ENCODE measurements at places on chromosomes 6 and 20.

DNA sequence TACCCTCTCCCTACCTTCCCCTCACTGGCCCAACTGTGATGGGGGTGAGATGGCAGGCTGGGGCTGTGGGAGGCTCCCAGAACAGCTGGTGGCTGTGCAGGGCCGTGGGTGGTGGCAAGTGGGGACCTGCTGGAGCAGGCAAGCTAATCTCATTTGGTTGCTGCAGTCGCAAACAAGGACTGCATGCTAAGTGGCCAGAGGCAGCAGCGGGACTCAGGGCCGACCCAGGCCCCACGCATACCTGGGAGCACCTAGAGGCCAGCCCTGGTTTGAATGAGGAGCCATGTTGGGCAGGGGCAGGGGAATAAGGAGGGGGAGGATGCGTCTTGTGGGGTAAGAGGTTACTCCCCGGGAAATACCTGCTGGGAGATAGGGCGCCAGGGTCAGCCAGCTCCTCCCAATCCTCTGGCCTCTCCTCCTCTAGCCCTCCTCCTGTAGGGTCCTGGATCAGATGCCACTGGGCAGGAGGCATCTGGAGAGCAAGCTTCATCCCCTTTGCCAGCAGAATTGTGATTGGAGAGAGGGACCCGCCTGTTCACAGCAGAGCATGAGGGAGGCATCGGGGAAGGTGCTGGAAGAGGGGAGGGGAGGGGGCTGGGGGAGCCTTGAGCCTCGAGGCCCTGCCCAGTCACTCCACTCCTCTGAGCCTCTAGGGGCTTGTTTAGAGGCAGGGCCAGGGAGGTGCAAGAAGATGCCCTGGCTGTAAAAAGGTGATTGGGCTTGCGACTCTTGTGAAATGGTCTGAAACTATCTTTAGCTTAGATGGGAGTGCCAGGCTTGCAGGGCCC is 24.3 kb upstream of the CDH22 start:
- DNase-seq: no peak

GRCh38 chr20:17542481-17542880 is 11.3 kb upstream of the BFSP1 start:
- no peak for DNase-seq

GRCh38 chr20:23637282-23638221 is at the start of gene CST3:
TSS of gene CST3 (minus strand) at chr20:23637955. CDS start at chr20:23637862, 93 bp downstream.
- peak; percentile 95 for DNase-seq

DNA sequence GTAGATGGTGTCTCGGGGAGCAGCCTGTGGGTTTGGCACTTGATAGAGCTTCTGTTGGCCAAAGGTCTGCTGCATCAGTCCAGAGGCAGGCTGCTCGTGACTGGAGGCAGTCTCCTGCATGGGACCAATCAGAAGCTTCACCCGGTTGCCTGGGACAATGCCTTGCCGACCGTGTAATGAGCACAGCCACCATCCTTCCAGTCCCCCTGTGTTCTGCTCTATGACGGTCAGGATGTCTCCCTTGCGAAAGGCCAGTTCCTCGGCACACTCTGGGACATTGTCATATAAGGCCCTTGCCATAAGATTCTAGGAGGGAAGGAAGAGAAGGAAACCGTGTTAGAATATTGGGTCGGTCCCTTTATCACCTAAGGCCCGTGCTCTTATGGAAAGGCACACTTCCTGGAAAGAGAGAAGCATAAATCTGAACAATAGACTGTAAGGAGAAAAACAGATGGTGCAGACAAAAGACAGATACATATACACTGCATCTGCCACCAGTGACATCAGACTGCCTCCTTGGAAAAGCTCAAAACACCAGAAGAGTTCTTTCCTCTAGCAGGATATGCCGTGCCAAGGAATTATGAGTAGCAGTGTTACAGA is 18.9 kb downstream of the NEDD9 start:
- DNase-seq: no peak

GRCh38 chr6:18147160-18147559 is 7.7 kb downstream of the TPMT start:
- DNase-seq: no peak

GRCh38 chr6:43658161-43658560 is 13.3 kb downstream of the RSPH9 start:
- no peak for DNase-seq

GRCh38 chr6:51028276-51028675 is 209.6 kb downstream of the TFAP2B start:
- no peak for DNase-seq

- DNase-seq: no peak
Measured at GRCh38 chr20:11734431-11734830, 183.3 kb upstream of the BTBD3 start.

- DNase-seq: no peak
Measured at GRCh38 chr6:51865176-51865575, 222.2 kb downstream of the PKHD1 start.

DNA sequence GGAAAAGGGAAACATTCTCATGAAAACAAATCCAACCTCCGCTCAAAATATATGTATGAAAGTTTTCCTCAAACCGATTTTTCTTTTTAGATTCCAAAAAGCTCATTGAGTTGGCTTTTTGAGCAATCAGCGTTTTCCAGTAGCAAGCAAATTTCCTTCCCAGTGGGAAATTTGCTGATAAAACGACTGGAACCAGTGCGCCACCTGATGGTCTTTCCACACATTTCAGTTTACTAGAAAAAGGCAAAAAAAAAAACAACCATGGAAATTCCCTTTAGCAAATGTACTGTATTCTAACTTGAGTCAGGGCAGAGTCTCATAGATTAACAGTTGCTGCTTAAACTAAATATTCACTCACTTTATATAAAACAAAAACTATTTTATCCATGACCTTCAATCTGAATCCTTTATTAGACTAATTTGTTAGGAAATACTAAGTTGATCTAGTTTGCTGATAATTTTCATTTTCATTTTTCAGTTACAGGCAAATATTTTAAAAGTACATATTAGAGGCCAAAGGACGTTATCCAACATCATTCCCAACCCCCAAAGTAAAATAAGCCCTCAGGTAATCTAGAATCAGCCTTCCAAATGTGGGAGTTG is 271.5 kb downstream of the FOXA2 start:
- no peak for DNase-seq

DNA sequence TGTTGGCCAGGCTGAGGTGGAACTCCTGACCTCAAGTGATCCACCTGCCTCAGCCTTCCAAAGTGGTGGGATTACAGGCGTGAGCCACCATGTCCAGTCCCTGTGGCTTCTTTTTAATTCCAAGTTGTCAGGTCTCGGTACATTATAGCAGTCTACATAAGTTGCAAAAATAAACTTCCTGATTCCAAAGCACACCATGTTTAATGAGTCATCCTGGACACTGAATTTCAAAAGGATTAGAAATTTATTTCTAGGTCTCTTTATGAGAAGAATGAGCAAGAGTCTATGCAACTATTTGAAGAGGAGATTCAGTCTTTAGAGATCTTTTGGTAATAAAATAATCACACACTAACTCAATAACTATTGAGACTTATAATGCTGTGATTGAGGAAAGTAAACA is 63.9 kb upstream of the MCHR2 start:
- DNase-seq: no peak

- DNase-seq: no peak
Measured at GRCh38 chr6:135105710-135106109, 51.1 kb upstream of the HBS1L start.

GRCh38 chr20:6006603-6006949 is 47.3 kb downstream of the LRRN4 start:
- peak; percentile 62 for DNase-seq

DNA sequence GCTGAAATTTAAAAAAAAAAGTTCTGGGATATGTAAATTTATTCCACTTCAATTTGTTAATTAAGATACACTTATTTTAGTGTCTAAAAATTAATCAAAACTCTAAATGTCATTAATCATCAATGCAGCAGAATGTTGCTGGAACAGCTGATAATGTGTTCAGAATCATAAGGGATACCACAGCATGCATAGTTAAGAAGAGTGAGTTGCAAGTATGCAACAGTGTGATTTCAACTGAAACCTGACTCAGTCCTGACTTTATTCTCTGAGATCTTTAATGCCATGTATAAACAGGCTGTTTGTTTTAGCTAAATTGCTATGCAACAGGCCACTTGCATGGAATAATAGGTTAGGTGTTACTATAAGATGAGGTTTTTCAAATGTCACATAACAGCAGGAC is 1.4 kb downstream of the GRIK2 start:
- no peak for DNase-seq

GRCh38 chr6:137389150-137389704 is 105.0 kb downstream of the OLIG3 start:
- DNase-seq: no peak

GRCh38 chr20:23217023-23217422 is 130.9 kb upstream of the CD93 start:
- no peak for DNase-seq

DNA sequence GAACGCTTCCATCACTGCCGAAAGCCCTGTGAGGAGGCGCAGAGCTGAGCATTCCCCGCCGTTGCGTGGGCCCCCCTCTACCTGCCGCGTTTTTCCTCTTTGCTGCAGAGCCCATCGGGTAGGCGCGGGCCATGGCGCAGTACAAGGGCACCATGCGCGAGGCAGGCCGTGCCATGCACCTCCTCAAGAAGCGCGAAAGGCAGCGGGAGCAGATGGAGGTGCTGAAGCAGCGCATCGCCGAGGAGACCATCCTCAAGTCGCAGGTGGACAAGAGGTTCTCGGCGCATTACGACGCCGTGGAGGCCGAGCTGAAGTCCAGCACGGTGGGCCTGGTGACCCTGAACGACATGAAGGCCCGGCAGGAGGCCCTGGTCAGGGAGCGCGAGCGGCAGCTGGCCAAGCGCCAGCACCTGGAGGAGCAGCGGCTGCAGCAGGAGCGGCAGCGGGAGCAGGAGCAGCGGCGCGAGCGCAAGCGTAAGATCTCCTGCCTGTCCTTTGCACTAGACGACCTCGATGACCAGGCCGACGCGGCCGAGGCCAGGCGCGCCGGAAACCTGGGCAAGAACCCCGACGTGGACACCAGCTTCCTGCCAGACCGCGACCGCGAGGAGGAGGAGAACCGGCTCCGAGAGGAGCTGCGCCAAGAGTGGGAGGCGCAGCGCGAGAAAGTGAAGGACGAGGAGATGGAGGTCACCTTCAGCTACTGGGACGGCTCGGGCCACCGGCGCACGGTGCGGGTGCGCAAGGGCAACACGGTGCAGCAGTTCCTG is 693 bp downstream of the FAM50B start:
- peak; percentile 71 for DNase-seq

DNA sequence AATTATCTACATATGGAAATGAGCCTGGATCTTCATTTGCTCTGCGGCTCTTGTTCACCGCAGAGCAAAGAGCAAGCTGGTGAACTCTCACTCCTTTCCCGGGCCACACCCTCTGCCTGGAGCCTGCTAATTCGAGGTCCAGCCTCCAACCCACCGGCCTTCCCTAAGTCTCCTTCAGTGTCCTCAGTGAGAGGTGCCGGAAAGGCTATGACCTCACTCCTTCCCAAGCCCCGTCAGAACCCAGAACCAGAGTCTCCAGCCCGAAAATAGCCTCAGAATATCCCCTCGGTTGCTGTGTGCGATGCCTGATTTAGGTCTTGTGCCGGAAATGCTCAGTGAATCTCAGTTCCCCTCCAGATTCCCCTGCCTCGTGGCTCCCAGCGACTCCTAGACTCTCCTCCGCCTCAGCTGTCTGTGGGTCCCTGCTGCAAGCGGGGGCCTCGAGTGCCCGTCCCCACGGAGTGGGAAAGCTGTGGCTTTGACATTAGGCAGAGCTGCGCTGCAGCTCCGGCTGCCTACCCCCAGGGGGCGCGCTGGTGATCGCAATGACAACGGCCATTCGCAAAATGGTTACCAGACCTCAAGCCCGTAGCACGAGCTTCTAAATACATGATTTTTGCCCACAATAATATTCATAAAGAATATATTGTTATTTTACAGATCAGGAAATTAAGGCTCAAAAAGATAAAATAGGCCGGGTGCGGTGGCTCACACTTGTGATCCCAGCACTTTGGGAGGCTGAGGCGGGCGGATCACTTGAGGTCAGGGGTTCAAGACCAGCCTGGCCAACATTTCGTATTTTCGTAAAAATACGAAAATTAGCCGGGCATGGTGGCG is 4.1 kb upstream of the BNIP5 start:
- DNase-seq: peak; percentile 89

GRCh38 chr20:37540001-37540400 is 12.3 kb upstream of the BLCAP start:
- DNase-seq: no peak

GRCh38 chr20:49186535-49187329 is 1.4 kb downstream of the STAU1 start:
- DNase-seq: no peak

GRCh38 chr20:51490635-51491034 is 51.9 kb downstream of the NFATC2 start:
- DNase-seq: no peak

Measured in Right ventricle myocardium inferior (tissue), 1 donor.